ENCODE measurements at places on chromosomes 6 and 20.

DNA sequence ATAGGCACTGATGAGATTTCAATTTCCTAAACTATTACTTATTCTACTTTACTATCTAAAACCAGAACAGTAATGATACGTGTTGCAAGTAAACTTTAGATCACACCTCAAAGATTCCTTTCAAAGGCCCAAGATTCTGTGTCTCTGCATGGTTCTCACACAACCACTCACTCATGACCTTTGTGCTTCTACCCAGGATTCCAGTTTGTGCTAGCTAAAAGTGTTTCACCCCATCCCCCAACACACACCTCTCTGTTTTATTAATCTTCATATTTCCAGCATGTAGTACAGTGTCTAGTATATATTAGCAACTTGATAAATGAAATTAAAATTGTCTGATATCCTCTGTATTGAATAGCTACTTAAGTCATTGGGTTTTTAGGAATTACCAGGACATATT is 8.8 kb upstream of the SH3BGRL2 start:
- no peak for DNase-seq

- no peak for DNase-seq
These were observed 4.0 kb downstream of the QKI start for GRCh38 chr6:163418311-163419029.

DNA sequence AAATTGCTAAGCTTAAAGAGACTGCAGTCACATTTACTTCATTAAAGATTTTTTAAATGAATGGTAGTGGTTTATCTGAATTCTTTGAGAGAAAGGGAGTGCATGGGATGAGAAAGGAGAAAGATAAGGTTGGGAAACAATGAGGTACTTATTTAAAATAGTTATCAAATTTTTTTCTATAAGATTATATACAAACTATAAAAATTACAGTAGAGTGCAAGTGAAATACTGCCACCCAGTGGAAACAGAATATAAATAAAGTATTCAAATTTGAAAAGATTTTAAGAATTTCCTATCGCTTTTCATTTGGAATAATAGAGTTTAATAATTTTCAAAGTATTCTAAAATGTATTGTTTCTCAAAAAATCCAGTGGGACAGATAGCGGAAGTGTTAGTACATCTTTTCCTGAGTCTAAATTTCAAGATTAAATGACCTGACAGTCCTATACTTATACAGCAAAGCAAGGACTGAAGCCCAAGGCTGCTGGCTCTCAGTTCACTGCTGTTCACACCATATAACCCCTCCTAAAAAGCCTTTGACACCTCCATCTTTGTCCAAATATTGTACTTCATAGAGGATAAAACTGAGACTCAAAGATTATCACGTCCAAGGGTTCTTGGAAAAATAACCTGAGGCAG is 31.1 kb downstream of the EPM2A start:
- no peak for DNase-seq

- peak; percentile 3 for DNase-seq
These were observed 33.7 kb upstream of the HIVEP1 start for GRCh38 chr6:11978169-11978987.

DNA sequence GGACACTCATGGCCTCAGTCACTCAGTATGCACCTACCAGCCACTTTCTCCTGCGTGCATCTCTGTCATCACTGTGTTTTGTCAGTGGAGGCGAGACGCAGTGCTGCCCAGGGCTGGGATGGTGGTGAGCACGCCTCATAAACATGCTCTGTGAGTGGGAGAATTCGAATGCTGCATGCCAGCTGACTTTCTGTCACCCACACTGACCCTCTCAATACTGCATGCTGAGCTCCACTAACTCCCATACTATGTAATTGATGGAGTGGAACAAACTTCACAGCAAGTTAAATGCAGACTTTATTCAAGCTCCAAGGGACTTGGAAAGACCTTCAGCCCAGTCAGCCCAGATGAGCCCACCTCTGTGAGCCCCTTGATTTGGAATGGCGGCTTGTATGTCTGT is 22.7 kb upstream of the GGTLC1 start:
- DNase-seq, result no peak

DNA sequence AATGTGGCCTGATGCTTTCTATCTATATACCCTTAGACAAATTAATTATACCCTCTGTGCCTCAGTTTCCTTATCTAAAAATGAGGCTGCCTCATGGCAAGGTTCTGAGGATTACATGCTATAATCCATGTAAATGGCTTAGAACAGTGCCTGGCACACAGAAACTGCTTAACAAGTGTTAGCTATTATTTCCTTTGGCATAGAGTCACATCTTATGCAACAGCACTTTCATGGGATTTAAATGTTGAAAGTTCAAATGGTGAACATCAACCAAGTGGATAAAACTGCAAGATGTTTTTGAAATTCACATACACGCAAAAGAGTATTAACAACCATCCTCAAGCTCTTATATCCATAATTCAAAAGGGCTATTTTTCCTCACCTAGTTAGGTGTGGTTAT is 202.8 kb upstream of the JAG1 start:
- DNase-seq, result no peak

GRCh38 chr20:61800359-61801064 is 265.2 kb downstream of the TAF4 start:
- no peak for DNase-seq

- DNase-seq, result no peak
These were observed 25.1 kb upstream of the RFPL4B start for GRCh38 chr6:112321941-112322424.

- DNase-seq, result no peak
These were observed 144.7 kb downstream of the QRSL1 start for GRCh38 chr6:106773996-106774629.

GRCh38 chr20:43725666-43726065 is 1.1 kb downstream of the GTSF1L start:
- DNase-seq, result no peak

DNA sequence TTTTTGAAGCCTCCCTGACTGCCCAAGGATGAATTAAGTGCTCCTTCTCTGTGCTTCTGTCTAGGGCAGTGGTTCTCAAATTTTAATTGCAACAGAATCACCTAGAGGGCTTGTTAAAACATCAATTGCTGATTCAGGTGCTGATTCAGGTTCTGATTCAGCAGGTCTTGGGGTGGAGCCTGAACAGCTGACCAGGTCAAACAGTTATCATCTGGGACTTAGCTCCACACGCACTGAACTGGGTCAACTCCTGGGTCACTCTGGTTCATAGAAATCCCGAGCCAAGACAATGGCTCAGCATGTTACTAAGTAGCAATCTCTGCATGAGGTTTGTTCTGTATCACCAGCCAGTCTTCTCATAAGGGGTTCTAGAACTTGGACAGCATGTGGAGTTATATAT is 192.3 kb downstream of the GJA1 start:
- no peak for DNase-seq

DNA sequence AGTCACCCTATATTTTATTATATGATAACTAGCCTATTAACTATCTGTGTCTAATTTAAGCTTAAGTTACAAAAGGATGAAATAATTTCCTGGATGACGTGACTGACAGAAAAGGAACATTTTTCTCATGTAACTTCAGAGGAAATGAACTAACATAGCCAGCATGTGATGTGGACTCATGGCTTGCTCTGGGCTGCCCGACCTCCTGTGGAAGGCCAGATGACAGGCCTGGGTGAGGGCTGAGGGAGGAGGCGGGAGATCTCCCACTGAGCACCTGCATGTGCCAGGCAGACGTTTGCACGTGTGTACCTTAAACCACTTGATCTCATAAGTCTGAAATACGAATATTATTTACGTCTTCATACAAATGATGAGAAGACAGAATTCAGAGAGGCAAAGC is 321.1 kb downstream of the SYNE1 start:
- no peak for DNase-seq

DNA sequence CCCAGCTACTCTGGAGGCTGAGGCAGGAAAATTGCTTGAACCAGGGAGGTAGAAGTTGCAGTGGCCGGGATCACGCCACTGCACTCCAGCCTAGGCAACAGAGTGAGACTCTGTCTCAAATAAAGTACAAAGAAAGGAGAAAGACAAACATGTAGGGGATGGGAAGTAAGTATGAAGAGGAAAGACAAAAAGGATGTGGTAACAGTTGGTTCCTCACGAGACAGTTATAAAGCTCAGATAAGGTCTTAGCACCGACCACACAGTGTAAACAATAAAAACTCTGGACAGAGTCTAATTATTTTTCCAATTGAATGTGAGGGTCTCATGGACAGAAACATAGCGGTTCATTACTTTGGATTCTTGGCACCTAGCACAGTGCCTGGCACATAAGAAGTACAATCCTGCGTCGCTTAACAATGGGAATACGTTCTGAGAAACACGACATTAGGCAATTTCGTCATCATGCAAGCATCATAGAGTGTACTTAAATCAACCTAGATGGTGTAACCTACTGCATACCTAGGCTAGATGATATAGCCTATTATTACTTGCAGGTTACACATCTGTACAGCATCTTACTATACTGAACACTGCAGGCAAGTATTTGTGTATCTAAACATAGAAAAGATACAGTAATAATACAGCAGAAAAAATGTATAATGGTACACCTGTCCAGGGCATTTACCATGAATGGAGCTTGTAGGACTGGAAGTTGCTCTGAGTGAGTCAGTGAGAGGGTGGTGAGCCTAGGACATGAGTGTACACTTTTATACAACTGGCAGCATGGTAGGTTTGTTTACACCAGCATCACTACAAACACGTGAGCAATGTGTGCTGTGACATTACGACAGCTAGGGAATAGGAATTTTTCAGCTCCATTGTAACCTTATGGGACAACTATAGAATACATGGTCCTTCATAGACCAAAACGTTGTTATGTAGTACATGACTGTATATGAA is 38.2 kb downstream of the MBOAT1 start:
- no peak for DNase-seq

DNA sequence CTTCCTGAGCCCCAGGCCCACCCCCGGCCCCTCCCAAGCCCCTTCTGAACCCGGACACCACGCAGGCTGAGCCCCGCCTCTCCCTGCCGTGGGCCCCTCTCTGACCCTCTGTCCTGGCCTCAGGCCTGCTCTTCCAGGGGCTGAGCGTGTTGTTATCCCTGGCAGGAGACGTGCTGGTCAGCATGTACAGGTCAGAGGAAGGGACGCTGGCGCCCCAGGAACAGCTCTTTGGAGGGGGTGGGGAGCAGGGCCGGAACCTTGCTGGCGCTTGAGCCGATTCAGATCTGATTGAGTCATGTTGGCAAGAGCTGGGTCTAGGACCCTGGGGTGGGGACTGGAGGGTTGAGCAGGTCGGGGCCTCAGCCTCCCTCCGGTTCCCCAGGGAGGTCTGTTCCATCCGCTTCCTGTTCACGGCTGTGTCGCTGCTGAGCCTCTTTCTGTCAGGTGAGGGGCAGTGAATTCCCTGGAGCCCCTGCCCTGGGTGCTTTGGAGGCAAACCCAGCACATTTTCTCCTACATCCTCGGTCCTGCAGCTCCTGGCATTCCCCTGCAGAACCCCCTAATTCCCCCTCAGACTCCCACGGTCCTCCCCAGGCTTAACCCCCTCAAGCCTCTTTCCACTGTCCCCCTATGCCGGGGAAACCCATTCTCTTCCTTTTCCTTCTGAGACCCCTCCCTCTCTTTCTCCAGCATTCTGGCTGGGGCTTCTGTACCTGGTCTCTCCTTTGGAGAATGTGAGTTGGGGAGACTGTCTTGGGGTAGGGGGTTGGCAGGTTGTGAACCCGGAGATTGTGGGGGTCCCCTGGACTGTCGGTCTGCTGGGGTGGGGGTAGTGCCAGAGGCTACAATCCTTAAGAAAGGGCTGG is 2.0 kb downstream of the SPAG4 start:
- DNase-seq, result no peak

GRCh38 chr20:10954137-10954840 is 280.5 kb upstream of the JAG1 start:
- DNase-seq, result no peak

GRCh38 chr6:90186637-90187371 is 109.8 kb downstream of the BACH2 start:
- DNase-seq, result no peak

DNA sequence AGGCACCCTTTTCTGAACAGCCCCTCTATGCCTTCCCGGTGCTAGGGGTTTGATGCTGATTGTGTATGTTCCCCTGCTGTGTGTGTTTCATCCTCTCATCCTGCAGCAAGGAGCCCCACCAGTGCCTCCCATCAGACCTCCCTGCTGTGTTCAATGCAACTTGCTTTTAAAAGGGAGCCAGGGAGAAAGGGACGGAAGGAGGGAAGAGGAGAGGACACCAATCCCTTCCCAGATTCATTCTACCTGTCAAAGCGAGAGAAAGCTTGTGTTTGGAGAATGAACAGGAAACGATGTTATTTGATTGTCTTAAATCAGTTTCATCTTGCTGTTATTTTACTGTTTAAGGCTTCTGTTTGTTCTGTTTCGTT is 259.2 kb downstream of the ADGB start:
- no peak for DNase-seq

DNA sequence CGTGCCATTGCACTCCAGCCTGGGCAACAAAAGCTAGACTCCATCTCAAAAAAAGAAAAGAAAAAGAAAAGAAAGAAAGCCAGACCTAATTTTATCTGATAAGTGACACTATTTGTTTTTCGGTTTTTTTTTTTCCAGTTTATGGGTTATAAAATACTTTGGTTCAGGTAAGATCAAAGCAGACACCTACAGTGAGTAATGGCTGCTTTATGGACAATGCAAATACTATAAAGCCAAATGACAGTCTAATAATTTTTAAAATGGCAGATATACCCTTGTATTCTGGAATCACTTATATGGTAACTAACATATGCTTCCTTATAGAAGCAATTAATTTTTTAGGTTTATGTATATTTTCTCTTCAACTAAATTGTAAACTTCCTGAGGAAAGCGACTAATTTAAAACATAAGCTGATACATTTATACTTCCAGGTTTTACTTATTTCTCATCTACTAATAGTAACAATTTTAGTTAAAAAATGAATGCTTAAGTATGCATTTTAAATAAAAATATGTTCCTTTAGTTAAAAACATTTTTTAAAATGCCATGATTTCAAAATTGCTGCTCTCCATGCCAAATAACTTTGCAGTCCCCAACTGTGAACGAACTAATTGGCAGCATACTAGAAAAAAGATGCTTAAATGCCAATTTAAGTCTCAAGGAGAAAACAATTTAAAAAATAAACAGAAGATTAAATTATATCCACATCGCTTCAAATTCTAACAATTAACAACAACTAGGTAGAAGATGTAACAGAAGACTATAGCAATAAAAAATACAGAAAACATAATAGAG is 38.5 kb downstream of the KIAA0319 start:
- DNase-seq, result no peak

DNA sequence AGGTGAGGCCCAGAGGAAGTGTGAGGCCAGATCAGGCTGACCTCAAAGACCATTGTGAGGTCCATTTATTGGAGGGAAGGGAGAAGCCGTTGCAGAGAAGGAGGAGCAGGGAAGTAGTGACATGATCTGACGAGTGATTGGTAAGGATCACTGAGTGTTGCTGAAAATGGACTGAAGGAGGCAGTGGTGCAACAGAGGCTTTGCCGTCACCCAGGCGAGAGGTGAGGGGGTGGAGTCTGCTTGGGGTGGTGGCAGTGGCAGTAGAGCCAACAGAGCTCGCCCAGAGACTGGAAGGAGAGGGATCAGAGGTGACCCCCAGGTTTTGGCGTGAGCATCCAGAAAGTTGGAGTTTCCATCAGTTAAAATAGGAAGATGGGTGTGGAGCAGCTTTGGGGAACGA is 67.9 kb upstream of the CLDN20 start:
- DNase-seq, result no peak

GRCh38 chr6:7268362-7268761 is 44.6 kb downstream of the SSR1 start:
- no peak for DNase-seq

All from GM18507 (cell line).